ENCODE measurements at places on chromosomes 5 and 9.

GRCh38 chr5:126538579-126538978, 56.4 kb downstream of the ALDH7A1 start:
- no peak for DNase-seq

GRCh38 chr5:132665574-132666080, 7.7 kb downstream of the IL13 start:
- no peak for DNase-seq

- DNase-seq = no peak
These were observed 109.5 kb upstream of the NR4A3 start for GRCh38 chr9:99712214-99712613.

GRCh38 chr5:102324714-102325113, 28.6 kb upstream of the SLCO4C1 start:
- DNase-seq = no peak

All from NCI-H2081 treated with DMSO at 0.1 percent for 48 hours (cell line).